ENCODE measurements at places on chromosomes 3 and 15.

DNA sequence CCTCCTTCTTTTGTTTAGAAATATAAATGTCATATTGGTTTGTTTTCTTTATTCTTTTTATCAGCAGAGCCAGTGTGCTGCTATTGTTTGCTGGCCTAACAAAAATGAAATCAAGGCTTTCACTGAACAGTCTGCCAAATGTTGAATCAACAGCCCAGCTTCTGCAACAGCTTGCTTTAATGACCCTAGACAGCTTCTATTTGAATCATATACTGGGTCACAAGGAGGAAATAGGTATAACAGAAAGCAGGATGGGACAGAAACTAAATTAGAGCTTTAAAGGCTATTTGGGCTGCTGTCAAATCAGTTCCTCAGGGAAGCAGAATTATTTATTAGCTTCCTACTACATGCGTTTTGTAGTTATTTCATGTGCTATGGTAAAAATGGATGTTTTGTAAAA lies 12.1 kb upstream of the DNAJC13 start:
- DNase-seq = no peak

- no peak for DNase-seq
Measured at GRCh38 chr3:138916824-138917223, 30.1 kb downstream of the FOXL2 start.

GRCh38 chr3:72395776-72396311 lies 452.4 kb downstream of the SHQ1 start:
- DNase-seq = no peak

DNA sequence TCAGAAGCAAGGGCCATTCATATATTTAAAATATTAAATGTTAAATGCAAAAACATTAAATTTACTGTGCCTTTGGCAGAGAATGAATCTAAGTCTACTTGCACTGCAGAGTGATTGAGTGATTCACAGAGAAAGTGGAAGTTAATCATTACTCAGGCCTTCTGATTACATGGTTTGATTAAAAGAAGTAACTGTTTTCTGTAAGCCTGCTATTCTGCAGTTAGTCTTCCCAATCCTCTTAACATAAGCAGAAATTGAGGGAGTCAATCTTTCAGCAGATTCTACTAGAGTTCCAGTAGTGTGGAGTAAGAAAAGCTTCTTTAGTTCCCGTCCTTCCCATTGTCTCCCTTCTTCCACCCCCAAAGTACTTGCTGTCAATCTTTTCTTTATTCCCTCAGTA lies 1.5 kb downstream of the NLGN1 start:
- DNase-seq = no peak

DNA sequence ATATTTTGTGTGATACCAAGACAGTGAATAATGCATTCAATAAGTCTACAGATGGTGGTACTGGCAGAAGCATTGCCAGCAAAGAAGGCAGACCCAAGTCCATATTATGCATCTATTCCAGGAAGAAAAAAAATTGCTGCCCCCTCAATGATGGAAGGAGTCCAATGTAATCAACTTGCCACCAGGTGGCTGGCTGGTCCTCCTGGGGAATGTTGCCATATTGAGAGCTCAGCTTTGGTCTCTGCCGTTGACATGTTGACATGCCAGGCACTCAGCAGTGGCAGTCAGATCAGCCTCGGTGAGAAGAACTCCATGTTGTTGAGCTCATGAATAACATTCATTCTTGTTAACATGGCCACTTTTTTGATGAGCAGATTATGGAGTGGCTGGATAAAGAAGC lies 298.5 kb downstream of the IGSF11 start:
- no peak for DNase-seq

DNA sequence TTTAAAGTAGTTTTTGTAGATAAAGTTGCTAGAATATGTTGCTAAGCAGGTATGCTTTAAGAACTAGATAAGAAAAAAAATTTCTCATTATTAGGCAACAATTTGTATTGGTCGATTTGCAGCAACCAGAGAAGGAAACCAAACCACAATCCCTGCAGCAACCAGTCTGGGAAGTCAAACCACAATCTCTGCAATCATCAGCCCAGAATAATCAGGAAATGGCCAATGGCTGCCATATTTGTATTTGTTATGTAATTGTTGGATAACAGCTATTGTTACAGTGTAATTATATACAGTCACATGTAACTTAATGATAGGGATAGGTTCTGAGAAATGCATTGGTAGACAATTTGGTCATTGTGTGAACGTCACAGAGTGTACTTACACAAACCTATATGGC lies 23.6 kb downstream of the STXBP5L start:
- no peak for DNase-seq

GRCh38 chr3:51257870-51258269 lies 127.2 kb upstream of the MANF start:
- no peak for DNase-seq

DNA sequence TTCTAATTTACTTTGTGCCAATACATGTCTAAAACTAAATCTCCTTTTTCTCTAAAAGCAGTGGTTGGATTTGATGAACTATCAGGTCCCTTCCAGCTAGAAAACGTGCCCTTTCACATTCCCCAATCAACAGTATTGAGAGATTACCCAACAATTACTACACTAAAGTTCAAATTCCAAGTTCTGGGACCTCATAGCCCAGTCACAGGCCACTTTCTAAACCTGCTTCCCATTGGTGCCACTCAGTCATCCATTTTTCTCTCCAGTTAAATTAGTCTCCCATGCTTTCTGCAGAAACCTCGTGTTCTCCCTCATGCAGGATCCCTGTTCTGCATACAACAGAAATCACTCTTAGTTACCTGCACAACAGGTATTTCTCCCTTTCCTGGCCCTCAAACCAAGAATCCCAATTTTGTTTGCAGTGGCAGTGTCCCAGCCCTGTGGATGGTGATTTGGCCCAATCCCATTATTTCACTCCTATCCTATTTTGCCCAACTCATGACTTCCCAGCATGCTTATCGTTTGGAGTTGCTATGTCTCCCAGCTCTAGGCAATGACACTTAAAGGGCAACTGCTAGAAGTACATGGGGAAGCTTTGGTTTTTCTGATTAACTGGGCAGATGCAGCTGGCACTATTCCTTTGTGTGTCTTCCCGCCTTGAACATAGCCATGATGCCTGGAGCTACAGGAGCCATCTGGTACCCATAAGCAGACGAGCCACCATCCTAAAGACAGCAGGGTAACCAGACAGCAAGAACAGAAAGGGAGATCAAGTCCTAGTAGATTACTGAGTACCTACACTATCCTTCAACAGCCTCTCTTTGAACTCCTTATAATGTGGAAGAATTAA lies 224.2 kb downstream of the MINAR1 start:
- DNase-seq = no peak

DNA sequence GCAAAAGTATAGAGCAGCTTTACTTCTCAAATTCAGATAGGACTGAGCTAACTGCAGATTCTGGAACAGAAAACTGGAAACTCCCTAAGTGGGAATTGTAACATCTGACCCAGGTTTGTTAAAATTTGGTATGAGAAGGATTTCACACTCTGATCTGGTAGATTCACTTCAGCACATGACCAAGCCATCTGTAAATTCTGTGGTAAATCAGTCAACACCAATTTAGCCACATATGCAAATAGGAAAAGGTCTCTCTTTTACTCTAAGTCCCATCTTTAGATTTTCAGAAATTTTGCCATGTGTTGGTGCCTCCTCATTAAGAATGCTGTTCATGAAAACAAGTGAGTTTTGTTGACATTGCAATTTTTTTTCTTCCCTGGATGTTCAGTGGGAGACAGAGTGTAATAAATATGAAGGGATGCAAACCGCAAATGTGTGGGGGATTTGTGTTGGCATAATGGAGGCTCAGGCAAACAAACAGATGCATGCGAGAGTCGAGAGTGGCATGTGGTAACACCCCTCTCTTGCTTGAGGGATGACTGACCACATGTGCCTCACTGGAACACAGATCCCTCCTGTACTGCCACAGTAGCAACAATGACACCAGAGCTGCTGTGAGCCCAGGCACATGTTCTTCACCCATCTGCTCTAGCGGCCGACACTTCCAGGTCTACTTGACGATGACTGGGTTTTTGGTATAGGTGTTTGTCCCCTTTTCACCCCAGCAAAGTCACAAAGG lies 146.6 kb downstream of the FEZF2 start:
- no peak for DNase-seq

DNA sequence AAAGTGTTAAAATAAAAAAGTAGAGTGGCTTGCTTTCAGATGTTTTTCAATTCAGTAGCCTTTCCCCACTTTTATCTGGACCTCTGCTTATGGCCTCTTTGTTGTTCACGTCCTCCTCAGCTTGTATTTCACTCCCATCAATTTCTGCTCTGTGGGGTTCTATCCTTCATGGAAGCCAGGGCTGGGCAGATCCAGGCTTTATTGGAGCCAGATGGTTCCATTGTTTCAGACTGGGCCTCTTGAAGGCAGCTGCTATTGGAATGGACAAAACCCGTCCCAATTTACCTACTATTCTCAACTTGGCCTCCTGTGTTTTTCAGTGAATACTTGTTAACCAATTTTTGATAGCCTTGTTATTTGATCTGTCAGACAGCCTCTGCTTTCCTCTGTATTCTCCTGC lies 10.9 kb upstream of the AADACL2 start:
- no peak for DNase-seq

DNA sequence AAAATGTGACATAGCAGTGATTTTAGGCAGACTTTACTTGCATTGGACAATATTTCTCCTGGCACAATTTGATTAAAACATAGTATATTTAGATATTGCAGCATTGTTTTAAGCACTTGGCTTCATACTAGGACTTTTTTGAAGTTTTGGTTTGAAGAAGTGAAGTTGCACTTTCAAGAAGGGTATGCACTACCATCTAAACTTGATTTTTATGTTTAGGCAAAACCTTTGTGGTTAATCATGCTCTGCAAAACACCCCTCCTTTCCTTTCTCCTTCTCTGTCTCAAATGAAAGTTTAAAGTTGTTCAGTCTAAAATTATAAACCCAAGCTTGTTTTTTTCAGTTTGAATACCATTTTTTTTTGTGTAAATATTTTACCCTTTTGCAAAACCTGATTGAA lies 173.8 kb downstream of the TCF12 start:
- DNase-seq = no peak

DNA sequence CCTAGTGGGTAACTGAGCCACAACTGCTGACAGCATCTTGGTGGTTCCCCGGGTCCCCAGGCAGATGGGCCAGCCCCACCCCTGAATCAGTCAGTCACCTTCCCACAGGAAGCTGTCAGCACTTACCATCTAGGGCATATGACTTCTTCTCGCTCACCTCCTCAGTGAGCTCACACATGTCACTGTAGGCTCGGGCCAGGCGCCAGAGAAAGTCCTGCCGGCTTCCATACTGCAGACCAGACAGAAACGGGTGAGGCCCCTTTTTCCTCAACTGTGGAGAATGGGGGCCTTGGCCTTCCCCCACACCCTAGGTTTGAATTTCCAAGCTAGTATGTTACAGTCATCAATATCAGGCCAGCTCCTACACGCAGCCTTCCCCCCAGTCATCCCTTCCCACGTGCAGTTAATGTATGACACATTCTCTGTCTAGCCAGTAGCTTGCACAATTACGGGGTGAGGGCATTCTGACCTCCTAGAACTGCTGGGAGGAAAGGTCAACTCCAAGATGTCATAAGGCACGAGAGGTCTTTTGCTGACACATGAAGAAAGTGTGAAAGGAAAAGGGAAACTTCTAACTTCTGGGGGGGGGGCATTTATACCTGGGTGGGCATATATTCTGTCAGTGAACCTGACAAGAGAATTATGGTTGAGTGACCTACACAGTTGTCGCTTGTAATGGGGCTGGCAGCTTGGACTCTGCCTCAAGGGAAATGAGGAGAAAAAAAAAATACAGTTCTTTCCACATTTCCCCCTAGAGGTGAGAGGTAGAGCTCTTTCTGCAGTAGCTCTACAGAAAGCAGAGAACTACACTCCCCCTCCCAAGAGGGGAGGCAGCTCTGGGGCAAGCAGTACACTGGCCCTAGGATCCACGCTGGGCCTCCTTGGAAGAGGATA lies 10.9 kb downstream of the RMDN3 start:
- DNase-seq = peak; percentile 90

DNA sequence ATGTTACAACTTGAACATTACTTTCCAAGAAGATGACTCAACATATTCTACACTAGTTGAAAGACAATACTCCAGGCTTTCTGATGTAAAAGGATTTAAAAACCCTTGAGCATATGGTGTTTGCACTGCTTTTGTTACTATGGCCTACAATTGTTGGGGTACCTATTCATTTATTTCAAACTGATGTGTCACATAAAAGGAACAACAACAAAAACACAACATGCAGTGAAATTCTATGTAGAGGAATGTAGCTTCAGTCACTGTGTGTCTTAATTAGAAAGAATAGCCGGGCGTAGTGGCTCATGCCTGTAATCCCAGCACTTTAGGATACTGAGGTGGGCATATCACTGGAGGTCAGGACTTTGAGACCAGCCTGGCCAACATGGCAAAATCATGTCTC lies 1.6 kb downstream of the SPATA16 start:
- no peak for DNase-seq

DNA sequence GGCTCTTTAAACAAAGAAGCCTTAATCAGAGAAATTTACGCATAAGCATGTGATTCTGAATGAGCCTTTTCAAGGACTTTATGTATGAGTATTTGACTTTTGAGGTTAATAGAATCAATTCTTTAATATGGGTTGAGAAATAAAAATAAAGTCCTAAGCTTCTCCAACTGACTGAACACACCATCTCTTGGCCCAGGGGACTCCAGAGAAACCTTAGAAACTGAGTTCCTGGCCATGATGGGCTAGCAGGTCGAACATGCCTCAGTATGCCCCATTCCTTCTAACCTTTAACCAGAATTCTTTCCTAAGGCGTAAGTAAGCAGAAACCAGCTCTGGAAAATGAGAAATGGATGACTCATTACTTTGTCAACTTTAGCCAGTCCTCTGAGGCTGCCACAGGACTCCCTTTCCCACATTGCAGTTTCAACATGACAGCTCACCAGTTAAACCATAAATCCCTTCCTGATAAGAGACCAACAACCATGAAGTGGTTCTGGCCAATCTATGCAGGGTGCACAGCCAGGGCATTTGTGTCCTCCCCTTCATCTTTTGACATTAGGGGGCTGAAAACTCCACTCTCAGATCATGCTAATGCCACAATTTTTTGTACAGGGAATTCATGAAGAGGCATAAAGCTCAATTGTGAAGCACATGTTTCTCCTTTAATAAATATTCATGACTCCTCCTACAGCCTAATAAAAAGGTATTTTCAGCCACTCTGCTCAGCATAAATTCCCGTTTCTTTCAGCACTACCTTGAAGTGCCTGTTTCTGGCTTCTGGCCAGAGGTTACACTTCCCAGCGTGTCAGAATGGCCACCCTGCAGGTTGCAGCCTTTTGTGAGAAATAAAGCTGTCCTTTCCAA lies 33.3 kb downstream of the TM4SF18 start:
- peak; percentile 98 for DNase-seq

Data from ELR (cell line).